ENCODE measurements at places on chromosomes 1 and 21. TPM values are rescaled to one million over a fixed set of nuclear protein-coding genes. Genes with fewer than 3 reads are reported as not detected.

DNA sequence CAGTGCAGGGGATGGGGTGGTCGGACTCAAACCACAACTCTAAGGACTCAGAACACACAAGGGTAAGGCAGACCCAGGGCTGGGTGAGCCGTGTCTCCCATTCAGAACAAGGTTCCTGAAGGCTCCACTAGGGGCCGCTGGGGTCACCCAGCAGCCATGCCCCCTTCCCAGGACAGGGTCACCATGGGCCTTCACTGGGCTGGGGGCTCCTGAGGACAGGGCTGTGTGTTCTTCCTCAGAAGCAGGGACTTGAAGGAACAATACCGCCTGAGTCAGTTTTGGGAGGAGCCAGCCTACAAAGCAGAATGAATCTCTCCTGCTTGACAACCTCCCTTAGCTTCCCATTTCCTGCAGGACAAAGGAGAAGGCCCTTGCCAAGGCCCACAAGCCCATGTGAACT is 15.4 kb downstream of the RIMS3 start:
- DNase-seq = no peak
- no peak overlapping the region for H3K27ac ChIP-seq
- H3K4me3 ChIP-seq = no peak overlapping the region
- H3K36me3 ChIP-seq = no peaks in the 10 kb centered on the region
- peaks cover 5% of the 10 kb centered on the region for H3K4me1 ChIP-seq

DNA sequence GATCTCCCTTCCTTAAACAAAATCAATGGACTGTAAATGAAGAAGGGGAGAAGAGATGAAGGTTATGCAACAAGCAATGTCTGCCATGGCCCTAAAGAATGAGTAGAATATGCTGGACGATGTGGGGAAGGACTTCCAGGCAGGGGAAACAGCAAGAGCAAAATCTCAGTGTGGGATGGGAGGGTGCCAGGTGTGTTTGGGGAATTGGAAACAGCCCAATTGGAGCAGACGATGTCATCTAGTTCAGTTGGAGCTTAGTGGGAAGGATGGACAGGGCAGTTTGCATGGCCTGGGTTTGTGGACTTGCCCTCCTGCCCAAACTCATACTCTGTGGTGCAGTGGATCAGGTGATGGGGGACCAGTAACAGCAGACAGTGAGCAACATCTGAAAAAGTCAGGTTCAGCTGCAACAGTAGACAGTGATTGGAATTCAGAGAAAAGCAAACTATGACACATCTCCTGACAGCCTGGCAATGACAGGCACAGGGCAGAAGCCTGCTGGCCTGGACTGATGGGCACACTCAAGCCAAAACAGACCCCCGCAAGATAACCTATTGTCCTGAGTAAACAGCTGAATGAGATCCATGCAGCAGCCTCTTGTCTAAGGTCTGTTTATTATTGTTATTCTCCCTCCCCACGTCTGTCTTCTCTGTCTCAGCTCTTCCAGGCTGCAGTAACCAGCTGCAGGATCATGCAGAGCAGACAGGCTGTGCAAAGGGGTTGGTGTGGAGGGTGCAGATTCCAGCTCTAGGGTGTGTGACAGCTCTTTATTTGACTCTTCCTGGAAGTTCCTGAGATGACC is 50.5 kb upstream of the PRELP start:
- no peak overlapping the region for H3K27ac ChIP-seq
- no peak for DNase-seq
- H3K4me3 ChIP-seq = no peak overlapping the region
- peaks cover 25% of the 10 kb centered on the region for H3K27me3 ChIP-seq
- no peaks in the 10 kb centered on the region for H3K36me3 ChIP-seq

DNA sequence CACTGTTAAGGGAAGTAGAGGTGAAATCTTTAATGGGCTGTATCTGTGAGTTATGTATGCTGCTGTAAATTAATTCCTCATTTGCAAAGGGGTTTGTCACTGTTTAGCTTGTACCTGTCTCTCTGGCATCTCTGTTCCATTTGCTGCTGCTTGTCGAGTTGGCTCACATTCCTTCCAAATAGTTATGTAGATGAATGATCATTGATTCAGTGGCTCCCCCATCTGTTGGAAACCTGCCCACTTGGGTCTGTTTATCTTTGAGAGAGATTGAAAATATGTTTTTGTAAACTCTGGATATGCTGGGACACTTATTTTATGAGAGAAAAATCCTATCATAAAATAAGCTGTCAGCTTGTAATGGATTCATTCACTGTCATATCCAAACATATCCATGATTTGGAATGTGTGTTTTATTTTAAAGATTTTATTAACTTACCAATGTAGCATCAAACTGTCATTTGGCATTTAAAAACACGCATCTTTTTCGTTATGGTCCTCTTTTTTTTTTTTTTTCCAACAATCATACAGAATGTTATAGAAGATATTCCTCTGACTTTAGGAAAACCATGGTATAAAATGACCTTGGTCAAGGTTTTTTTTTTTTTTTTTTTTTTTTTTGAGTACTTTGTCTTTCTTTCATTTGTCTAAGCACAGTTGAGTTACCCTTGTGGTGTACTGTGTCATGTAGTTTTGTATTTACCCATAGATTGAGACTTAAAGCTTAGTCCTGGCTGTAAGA is 3.5 kb downstream of the RYR2 start:
- no peak for DNase-seq
- peaks cover 7% of the 10 kb centered on the region for H3K4me1 ChIP-seq
- H3K36me3 ChIP-seq = no peaks in the 10 kb centered on the region
- H3K27ac ChIP-seq = no peak overlapping the region
- H3K27me3 ChIP-seq = peaks cover 52% of the 10 kb centered on the region
- H3K4me3 ChIP-seq = no peak overlapping the region

GRCh38 chr1:151315565-151316235 is 11.5 kb downstream of the PI4KB start:
- H3K27me3 ChIP-seq = no peaks in the 10 kb centered on the region
- no peak overlapping the region for H3K4me3 ChIP-seq
- DNase-seq = no peak
- peaks cover 60% of the 10 kb centered on the region for H3K4me1 ChIP-seq

MPL gene
- total RNA-seq = not detected

GRCh38 chr1:212600071-212600915 is 8.3 kb upstream of the ATF3 start:
- DNase-seq = no peak
- peaks cover 1% of the 10 kb centered on the region for H3K36me3 ChIP-seq
- H3K4me3 ChIP-seq = no peak overlapping the region
- no peak overlapping the region for H3K27ac ChIP-seq
- H3K4me1 ChIP-seq = peaks cover 40% of the 10 kb centered on the region

GRCh38 chr1:175353066-175353465 is 160.5 kb upstream of the KIAA0040 start:
- no peak overlapping the region for H3K4me3 ChIP-seq
- no peaks in the 10 kb centered on the region for H3K4me1 ChIP-seq
- H3K27ac ChIP-seq = no peak overlapping the region

DNA sequence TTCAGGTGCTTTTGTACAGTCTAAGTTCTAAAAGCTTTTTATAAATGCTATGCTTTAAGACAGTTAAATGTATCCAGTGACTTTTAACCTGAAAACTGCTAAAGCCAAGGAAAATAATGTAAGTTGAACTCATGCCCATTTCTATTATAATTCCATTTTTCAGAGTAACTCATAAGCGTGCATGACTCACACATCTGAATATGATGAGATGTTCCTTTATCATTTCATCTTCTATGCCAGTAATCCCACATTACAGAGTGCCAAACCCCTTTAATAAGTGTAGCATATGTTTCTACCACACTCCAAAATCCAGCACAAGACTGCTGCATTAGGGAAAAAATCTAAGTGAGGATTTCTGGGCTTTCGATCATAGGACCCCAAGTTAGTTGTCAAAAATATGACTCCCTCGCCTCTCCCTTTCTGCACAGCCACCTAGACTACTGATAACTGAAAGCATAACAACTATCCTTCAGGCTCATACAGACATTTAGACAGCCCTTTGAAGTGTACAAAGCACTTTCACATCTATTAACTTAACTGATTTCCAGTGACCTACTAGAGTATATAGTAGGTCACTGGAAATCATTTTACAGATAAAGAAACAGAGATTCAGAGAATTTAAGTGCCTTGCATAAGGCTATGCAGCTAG is 45.3 kb downstream of the JAK1 start:
- H3K4me1 ChIP-seq = peaks cover 92% of the 10 kb centered on the region
- no peak overlapping the region for H3K4me3 ChIP-seq
- H3K27me3 ChIP-seq = no peaks in the 10 kb centered on the region
- no peak for DNase-seq
- peaks cover 23% of the 10 kb centered on the region for H3K36me3 ChIP-seq

GRCh38 chr1:187041104-187041503 is 212.4 kb downstream of the PLA2G4A start:
- H3K27ac ChIP-seq = no peak overlapping the region
- H3K4me1 ChIP-seq = no peaks in the 10 kb centered on the region
- no peaks in the 10 kb centered on the region for H3K36me3 ChIP-seq
- H3K4me3 ChIP-seq = no peak overlapping the region

GRCh38 chr21:27639286-27639685 is 672.4 kb upstream of the ADAMTS5 start:
- no peaks in the 10 kb centered on the region for H3K27me3 ChIP-seq
- no peaks in the 10 kb centered on the region for H3K4me1 ChIP-seq
- DNase-seq = no peak
- H3K4me3 ChIP-seq = no peak overlapping the region
- no peak overlapping the region for H3K27ac ChIP-seq

DNA sequence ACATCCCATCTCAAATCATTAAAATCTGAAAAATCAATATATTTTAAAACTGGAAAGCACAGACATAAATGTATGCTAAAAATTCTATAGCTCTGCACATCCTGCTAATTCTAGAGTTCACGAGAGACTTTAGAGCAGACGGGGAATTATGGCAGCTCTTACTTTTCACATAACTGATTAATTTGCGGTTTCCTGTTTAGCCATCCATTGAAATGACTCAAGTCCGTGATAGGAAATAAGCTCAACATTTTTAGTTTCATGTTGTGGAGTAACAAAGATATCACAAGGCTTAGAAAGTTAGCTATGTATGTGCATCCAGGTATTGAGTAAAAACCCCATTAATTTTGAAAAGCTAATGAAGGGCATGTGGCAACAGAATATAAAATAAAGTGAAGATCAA is 123.2 kb downstream of the SMYD2 start:
- no peaks in the 10 kb centered on the region for H3K4me1 ChIP-seq
- H3K27ac ChIP-seq = no peak overlapping the region
- H3K36me3 ChIP-seq = no peaks in the 10 kb centered on the region
- no peaks in the 10 kb centered on the region for H3K27me3 ChIP-seq
- H3K4me3 ChIP-seq = no peak overlapping the region
- no peak for DNase-seq

TMEM125 gene
- not detected for total RNA-seq

DNA sequence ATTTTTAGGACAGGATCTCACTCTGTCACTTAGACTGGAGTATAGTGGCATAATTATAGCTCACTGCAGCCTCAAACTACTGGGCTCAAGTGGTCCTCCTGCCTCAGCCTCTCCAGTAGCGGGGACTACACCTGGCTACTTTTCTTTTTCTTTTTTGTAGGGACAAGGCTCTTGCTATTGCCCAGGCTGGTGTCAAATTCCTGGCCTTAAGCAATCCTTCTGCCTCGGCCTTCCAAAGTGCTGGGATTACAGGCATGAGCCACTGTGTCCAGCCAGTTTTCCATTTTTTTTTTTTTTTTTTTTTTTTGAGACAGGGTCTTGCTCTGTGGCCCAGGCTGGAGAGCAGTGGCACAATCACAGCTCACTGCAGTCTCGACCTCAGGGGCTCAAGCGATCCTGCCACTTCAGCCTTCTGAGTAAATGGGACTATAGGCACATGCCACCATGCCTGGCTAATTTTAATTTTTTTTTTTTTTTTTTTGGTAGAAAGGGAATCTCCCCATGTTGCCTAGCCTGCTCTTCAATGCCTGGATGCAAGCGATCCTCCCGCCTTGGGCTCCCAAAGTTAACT is 20.6 kb upstream of the CEP85 start:
- no peak overlapping the region for H3K27ac ChIP-seq
- no peaks in the 10 kb centered on the region for H3K4me1 ChIP-seq
- no peak overlapping the region for H3K4me3 ChIP-seq
- H3K27me3 ChIP-seq = no peaks in the 10 kb centered on the region
- DNase-seq = no peak

DNA sequence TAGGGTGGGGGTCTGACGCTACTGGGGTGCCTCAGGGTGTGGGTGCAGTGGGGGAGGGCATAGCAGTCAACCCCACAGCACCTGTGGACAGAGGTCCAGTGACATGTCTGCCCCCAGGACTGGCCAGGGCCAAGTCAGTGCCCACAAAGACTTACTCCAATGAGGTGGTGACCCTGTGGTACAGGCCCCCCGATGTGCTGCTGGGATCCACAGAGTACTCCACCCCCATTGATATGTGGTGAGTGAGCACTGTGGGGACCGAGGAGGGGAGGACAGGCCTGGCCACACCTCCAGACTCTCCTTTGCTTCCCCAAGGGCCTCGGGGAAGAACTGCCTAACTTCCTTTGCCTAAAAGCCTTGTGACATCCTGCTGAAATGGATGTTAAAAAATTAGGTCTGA is 23.5 kb downstream of the CDK18 start:
- H3K27me3 ChIP-seq = peaks cover 4% of the 10 kb centered on the region
- H3K4me1 ChIP-seq = peaks cover 3% of the 10 kb centered on the region
- no peak overlapping the region for H3K27ac ChIP-seq
- no peak overlapping the region for H3K4me3 ChIP-seq

NKAIN1 gene
- total RNA-seq = not detected

- H3K4me3 ChIP-seq = no peak overlapping the region
- no peaks in the 10 kb centered on the region for H3K27me3 ChIP-seq
- no peak for DNase-seq
- H3K4me1 ChIP-seq = peaks cover 12% of the 10 kb centered on the region
- no peak overlapping the region for H3K27ac ChIP-seq
- peaks cover 44% of the 10 kb centered on the region for H3K36me3 ChIP-seq
Observed at GRCh38 chr1:43841321-43842174, 92.1 kb upstream of the ARTN start.

SERTAD4 gene
- total RNA-seq = not detected

- H3K27me3 ChIP-seq = no peaks in the 10 kb centered on the region
- no peak overlapping the region for H3K4me3 ChIP-seq
- DNase-seq = no peak
- no peaks in the 10 kb centered on the region for H3K4me1 ChIP-seq
- no peak overlapping the region for H3K27ac ChIP-seq
Observed at GRCh38 chr1:98981917-98982513, 22.6 kb downstream of the PLPPR5 start.

All from activated naive CD8-positive, alpha-beta T cell treated with anti-CD3 and anti-CD28 coated beads for 36 hours (primary cell).